ENCODE measurements at places on chromosomes 3 and 15. TPM values are rescaled to one million over a fixed set of nuclear protein-coding genes. Genes with fewer than 3 reads are reported as not detected.

DNA sequence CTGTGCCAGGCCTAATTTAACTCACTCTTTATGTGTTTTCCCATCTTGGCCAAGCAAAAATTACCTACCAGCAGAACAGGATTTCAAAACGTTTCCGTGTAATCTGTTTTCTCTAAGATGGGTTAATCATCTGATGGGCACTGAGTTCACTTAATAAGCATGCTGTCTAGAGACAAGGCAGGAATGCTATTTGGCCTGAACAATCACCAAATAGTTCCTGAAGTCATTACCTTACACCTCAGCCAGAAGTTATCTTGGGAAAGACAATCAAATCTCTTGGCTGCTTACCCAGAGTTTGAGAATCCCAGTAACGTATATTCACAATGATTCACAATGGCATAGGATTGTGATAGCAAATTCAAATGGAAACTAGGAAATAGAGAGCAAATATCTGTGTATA, 779.1 kb downstream of the CADM2 start:
- no peak for DNase-seq

MAP6D1 gene
- total RNA-seq: 4.2 TPM

DNA sequence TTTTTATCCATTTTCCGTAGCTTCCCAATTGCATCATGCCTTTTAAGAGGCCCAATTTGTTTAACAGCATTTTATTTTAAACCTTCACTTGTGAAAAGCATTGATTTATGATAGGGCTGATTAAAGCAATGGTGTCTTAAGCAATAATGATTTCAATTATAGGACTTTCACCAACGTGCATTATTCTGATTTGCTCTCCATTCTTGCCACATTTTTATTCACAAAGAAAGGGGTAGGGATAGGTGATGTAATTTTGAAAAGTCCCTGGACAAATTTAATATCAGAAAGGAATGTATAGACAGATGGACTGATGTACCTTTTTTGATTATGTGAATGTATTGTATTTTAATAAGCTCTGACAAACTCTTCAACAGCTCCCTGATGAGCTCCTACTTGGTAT, 37.9 kb upstream of the NR2F2 start:
- no peak for DNase-seq

IQCF5 gene
- total RNA-seq: not detected

GRCh38 chr3:94869059-94869547, 806.2 kb downstream of the NSUN3 start:
- no peak for DNase-seq

DNA sequence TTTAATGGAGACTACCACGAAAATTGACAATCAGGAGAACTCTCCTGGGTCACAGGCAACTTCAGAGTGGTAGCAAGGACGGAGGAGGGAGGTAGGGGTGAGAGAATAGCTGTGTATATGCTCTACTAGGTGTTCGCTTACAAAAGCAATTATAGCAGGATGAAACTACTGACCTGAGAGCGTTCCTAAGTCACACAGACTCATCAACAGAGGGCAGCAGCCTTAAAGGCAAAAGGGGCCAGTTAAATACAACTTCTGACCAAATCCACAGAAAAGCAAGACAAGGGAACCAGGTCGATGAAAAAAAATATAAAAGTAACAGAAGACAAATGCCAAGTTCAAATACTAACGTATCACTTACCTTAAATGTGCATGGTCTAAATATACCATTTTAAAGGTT, 894.6 kb downstream of the PLOD2 start:
- no peak for DNase-seq

GRCh38 chr15:92843814-92844213, 56.3 kb upstream of the CHD2 start:
- DNase-seq: no peak

- no peak for DNase-seq
These were observed 440.5 kb upstream of the ADAMTS9 start for GRCh38 chr3:65128346-65128745.

OSTN gene
- total RNA-seq: not detected

GRCh38 chr3:156978481-156978961, 152.4 kb downstream of the LEKR1 start:
- DNase-seq: no peak

- DNase-seq: no peak
These were observed 44.8 kb downstream of the CEMIP start for GRCh38 chr15:80823995-80824394.

DNA sequence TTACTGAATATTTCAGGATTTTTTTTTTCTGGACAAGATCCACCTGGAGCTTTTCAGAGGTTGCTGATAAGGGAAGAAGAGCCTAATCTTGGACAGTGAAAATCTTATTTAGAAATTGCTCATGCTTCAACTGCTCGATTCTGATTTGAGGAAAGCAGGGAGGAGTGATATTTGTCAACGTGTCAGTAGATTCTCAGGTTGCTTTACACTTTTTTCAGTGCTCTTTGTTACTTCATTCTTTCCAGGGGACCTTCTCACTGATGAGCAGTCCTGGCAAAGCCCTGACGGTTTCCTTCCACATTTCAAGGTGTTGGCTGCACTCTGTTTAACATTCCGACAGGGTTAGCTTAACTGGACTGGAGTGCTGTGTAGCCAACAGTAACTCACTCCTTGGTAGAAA, 24.1 kb upstream of the RARB start:
- no peak for DNase-seq

All from pancreas (tissue), 10 donors.